ENCODE measurements at places on chromosomes 3 and 15.

GRCh38 chr15:96331945-96332636, 1.6 kb downstream of the NR2F2 start:
- no peak for DNase-seq

DNA sequence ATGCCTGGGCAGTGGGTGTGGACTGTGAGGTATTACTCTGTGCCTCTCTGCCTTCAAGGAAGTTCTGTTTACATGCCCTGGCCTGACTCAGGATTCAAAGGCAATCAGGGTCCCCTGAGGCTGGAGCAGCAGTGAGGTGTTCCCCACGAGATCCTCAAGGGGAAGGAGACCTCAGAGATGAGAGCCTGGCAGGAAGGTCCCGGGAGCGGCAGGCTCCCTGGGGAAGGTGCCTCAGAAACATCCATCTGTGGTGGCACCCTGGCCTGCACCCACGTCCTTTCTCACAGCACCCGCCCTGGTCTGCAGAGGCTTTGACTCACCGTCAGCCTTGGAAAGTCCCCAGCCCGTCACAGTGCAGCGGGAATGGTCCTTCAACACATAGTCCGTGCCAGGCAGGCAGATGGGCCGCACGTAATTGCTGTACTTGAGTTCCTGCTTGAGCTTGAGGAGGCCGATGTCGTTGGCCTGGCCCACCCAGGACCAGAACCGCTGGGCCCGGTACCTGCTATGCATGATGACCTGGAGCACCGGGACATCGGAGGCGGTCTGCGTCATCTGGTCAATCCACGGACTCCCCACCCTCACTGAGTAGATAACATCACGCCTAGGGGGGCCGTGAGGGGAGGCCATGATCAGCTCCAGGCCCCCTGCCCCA, 3.6 kb downstream of the PRSS50 start:
- DNase-seq = no peak

DNA sequence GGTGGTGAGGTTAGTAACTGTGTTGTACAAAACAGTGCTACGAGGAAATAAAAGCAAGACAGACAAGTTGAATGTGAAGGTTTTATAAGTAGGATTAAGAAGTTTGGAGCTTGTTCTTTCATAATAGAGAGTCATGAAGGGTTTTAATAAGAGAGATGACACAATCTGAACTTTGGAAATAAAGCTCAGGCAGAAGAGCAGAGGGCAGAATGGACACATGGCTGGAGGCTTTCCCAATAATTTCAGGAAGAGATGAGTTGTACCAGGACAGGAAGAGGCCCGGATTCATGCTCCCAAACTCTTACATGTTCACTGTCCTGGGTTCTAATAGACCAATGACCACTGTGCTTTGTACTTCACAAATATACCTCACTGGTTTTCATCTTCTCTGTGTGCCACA, 194.8 kb downstream of the SLC9A9 start:
- no peak for DNase-seq

DNA sequence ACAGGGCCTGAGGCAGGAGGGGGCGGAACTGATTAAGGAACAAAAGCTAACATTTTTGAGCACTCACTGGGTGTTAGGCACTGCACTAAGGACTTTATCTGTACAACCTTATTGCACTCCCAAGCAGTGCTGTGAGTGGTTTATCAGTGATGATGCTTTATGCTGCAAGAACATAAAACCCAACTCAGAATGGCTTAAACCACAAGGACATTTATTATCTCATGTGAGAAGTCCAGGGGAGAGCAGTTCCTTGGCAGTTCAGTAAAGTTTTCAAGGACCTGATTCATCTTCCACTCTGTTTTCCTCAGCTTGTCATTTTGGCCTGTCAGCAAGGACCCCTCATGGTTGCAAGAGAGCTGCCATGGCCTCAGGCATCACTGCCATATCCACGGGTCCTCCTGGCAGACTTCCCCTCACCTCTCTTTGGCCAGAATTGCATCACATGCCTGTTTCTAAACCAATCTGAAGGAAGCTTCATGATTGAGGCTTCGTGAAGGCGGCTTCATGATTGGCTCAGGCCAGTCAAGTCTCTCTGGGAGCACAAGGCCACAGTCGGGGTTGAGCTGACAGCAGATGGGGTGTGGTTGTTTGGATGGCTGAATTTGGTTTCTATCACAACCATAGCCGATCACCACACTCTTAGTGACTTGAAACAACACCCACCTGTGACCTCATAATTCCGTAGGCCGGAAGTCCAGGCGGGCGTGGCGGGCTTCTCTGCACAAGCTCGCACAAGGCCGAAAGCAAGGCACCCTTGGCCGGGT, 15.8 kb downstream of the EFCC1 start:
- no peak for DNase-seq

- no peak for DNase-seq
These were observed 213.6 kb downstream of the GAP43 start for GRCh38 chr3:115836944-115837343.

DNA sequence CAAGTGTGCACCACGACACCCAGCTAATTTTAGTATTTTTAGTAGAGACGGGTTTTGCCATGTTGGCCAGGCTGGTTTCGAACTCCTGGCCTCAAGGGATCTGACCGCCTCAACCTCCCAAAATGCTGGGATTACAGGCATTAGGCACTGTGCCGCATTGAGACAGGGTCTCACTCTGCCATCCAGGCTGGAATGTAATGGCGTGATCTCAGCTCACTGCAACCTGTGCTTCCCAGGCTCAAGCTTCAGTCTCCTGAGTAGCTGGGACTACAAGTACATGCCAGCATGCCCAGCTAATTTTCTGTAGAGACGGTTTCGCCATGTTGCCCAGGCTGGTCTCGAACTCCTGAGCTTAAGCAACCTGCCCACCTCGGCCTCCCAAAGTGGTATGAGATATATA, 51.6 kb downstream of the ACAD9 start:
- no peak for DNase-seq

- no peak for DNase-seq
These were observed 37.5 kb downstream of the IGSF11 start for GRCh38 chr3:118997190-118997589.

GRCh38 chr3:94272016-94272415, 209.2 kb downstream of the NSUN3 start:
- DNase-seq = no peak

- DNase-seq = no peak
These were observed 658.6 kb downstream of the ZBBX start for GRCh38 chr3:166721466-166721865.

DNA sequence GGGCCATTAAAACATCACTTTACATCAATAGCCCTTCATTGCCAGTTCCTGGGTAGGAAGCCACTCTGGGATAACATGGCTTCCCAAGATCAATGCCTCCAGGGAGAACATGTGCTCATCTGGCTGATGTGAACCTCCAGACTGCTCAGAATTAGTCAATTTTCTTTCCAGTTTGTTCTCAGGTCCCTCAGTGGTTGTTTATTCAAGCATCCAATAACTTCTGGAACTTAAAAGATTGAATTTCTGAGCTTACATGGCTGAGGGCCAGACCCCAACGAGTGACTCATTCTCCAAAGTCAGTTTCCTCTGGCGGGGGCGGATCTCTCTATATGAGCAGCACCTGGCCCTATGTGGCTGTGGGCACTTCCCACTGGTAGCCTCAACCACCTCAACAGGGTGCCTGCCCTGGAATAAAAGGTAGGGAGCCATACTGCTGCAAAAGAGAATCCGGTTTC, 34.0 kb downstream of the LYZL4 start:
- peak; percentile 59 for DNase-seq

DNA sequence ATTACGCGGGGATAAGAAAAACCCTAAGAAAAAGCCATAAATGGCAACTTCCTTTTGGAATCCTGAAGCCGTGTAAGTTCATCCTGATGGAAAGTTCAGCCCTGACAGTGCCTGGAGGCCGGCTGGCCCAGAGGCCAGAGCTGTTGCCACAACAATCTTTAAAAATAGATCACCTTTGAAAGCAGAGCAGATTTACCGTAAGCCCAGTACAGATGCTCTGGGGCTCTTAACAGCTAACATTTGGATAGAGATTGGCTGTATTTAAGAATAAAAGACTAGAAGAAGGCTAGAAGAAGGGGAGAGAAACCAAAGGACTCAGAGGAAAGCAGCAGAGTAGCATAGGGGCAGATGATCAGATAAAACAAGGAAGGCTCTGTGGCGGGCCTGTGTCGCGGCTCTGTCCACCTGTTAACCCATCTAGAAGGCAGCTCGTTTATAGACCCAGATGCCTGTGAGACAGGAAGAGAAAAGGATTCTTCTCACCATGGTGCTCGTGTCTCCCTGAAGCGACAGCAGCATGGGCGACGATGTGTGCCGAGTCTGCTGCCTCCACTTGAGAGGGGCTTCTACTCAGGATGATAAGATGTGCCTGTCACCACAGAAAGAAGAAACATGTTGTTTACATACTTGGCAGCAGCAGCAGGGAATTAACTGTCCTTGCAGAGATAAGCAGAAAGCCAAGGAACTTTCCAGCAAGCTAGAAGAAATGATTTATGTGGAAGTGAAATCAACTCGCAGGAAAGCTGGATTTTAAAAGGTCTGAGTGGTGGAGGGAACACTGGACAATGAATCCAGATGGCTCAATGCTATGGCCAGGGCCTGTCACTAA, 69.9 kb downstream of the SYNM start:
- DNase-seq = no peak

DNA sequence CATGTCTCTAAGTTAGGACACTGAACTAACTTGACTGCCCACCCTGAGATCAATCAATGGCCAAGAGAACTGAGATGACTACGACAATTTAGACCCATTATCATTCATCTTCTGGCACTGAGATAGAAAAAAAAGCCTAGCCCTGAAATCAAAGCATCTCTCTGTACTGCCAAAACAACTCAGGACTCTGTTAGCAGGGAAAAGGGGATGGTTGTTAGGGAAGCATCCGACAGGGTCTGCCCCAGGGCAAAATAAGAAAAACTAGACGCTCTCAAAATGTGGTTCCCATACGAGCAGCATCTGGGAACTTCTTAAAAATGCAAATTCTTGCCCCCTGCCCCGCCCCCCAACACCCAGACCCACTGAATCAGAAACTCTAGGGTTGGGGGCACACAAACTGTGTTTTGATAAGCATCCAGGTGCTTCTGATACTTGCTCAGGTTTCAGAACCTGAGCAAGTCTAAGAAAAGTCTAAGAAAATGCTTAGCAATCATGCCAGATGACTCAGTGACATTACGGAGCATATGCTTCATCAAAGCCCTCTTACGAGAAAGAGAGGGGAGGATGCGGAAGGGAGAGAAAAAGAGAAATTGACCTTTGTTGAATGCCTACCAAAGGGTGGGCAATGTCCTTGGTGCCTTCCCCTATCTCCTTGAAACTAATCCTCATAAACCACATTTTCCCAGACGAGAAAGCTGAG, 172.8 kb upstream of the HES1 start:
- DNase-seq = no peak

GRCh38 chr3:193522473-193522872, 32.2 kb downstream of the ATP13A4 start:
- no peak for DNase-seq

DNA sequence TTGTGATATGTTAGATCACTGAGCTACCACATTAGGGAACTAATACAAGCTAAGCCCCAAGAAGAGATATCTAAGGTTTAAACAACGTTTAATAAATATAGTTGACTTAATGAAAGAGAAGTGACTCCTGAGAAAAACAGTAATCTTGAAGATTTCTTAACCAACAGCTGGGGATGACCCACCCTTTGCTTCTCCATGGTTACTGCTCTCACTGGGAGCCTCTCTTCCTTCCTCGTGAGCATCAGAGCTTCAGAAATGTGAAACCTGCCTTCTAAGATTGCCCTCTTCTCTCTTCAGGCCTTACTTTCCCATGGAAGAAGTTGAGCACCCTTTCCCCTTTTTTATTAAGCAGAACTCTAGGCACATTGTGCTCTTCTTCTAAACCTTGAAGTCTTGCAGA, 132.2 kb upstream of the NR2E3 start:
- no peak for DNase-seq

DNA sequence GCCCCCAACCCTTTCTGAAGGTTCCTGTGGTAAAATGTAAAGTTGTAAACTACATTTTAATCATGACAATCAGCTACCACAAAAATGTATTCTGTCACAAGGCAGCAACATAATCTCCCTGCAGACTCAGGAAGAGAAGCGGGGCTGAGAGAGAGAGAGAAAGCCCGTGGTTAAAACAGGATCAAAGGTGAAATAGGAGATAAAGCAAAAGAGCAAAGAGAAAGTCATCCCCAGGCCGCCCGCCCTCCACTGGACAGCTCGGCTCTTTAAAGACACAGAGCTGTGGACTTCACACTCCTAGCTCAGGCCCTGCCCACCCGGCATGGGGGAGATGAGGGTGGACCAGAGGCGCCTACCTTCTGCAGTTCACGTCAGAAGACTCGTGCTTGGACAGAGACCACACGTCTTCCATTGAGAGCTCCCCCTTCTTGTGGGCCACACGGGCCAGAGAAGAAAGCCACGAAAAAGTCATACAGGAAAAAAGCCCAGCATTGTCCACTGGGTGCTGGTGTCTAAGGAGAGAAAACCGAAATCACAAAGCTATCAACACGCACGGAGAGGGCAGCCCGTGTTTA, 29.4 kb downstream of the ABCC5 start:
- no peak for DNase-seq

DNA sequence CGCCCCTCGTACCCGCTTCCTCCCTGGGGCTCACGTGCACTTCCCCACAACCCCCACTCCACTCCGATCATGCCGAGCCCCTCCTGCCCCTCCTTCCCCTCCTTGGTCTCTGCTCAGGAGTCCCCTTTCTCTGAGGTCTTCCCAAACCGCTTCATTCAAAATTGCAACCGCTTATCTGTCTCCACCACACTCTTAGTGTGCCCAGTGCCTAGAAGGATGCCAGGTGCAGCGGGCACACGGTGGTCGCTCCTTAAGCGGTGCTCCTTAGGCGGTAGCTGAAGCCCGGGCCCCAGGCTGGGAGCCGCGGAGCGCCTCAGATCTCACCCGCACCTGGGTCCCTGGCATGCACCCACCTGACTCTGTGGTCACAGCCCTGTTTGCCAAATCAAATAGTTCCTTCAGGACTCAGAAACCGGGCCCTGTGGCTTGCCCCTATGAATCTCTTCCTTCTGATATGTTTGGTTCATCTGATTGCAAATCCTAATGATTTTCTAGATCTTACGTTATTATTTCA, 524.5 kb downstream of the OCA2 start:
- DNase-seq = no peak

- DNase-seq = no peak
These were observed 28.3 kb downstream of the MELTF start for GRCh38 chr3:197001106-197001971.

DNA sequence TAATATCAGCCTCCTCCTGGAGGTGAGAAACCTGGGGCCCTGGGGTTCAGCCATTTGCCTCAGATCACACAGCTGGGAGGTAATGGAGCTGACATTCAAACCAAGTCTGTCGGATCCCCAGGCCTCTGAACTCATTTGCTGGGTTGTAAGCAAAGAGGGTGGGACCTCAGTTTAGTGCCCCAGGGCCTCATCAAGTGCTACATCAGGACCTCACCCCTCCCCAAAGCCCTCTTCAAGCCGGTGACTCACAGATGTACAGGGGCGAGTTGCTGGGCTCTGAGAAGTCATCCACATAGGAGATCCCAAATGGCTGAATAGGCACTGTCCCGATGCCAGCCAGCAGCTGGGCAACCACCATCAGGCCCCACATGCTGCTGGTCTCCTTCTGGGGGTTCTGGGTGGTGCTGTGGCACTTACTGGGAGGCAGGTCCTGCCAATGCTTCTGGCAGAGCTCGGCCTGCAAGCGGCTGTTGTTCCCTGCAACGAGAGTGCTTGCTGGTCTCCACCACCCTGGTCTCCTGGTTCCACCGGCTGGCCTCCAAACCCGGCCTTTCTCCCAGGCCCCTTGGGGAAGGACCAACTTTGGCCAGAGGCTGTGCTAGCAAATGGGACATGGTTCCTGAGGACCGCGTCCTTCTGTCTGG, 59.2 kb upstream of the RAB6B start:
- no peak for DNase-seq

GRCh38 chr15:85048430-85048829, 66.8 kb downstream of the PDE8A start:
- no peak for DNase-seq

Data from stimulated activated CD4-positive, alpha-beta T cell treated with anti-CD3 and anti-CD28 coated beads, TNF-alpha, amount 100 ng/mL, for 48 hours (primary cell).